Right renal pelvis (tissue), 4 donors: ENCODE measurements at places on chromosomes 12 and 14. TPM values are rescaled to one million over a fixed set of nuclear protein-coding genes. Genes with fewer than 3 reads are reported as not detected.
A peak's percentile ranks its signal among the peaks of the same experiment; 100 is the strongest.

DNA sequence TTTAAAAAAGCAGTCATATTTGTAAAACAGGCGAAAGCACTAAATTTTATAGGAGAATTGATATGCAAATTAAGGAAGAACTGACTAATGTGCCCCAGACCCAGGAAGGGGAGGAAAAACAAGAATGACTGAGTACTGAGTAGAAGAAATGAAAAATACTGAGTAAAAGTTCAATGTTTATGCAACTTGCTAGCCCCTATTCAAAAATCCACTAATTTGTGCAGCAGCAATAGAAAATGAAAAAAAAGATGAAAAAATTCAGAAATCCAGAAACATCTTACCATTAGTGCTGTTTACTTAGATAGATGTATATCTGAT is 6.1 kb downstream of the CHD8 start:
- no peak for DNase-seq

DNA sequence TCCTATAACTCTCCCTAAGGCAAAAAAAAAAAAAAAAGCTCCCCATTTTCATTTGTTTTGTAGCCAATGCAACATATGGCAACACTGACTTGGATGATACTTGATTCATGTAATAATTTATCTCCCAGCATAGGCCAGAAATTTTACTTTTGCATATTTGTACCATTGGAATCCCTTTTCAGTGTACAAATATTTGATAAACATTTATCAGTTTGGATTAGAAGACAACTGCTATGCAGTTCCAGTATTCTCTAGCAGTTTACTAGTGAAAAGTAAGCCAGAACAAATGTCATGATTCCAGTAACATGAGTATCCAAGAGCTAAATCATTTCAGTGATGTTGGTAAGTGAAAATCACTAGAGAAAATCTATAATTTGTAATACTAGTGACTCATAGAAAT is 392.3 kb downstream of the CCER1 start:
- DNase-seq = no peak

DNA sequence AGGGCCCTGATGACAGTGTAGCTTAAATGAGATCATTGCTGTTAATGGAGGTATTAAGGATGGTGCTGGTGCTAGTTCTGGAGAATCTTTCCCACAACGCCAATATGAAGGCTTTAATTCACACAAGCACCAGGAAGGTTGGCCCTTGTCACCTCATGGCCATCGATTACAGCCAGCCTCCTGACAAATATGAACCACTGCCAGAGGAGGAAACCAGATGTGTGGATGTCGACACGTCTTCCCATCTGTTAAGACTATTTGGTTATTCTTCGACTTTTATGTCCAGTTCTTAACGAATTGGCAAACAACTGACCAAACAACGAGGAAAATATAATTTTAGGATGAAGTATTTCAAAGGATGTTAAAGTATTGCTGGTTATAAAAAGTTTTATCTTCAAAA is 79.5 kb downstream of the PIK3C2G start:
- no peak for DNase-seq

DNA sequence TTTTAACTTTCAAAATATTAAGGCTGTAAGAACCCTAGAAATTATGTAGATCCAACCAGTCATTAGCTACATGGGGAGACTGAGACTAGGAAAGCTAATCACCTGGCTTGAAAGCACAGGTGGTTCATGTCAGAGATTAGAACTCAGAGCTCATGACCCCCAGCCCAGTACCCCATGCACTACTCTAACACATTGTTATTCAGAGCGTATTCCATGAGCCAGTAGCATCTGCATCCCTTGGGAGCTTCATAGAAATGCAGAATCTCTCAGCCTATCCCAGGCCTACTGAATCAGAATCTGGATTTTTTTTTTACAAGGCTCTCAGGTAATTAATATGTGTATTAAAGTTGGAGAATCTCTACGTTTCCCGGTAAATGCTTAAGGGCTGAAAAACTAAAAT is 161.7 kb downstream of the BTG1 start:
- DNase-seq = no peak

DNA sequence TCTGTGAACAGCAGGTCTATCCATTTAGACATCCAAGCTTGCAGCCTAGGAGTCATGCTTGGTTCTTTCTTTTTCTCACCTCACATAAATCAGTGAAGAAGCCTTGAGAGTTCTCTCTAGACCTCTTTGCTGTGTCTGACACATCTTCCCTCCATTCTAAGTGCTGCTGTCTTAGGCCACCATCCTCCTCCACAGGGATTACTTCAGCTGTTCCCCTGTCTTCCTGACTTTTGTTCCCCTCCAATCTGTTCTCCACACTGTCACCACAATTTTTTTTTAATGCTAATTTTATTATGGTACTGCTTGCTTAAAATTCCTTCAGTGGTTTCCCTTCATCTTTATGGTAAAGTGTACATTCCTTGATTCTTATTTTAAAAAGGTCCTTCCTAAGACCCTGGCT is 71.8 kb downstream of the DERA start:
- no peak for DNase-seq

- no peak for DNase-seq
Measured at GRCh38 chr12:19148860-19149259, 19.3 kb downstream of the PLEKHA5 start.

GRCh38 chr14:67926821-67927220 is 107.2 kb downstream of the RAD51B start:
- DNase-seq = no peak

DNA sequence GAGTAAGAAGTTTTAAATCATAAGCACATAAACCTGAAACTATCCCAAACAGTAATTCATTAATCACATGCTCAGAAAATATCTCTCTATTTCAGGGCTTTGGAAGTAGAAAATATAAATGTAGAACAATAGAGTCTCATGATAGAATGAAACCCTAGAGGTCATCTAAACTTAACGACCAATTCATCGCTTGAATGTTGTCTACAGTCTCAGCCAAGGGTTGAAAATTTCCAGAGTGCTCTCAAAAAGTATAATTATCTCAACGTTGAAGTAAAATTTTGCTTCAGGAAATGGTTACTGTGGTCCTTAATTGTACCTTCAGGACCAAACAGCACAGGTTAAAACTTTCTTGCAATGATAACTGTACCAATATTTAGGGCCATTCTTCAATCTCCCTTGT is 1053.6 kb upstream of the SEL1L start:
- DNase-seq = no peak

GRCh38 chr12:96155781-96156180 is 38.4 kb upstream of the ELK3 start:
- no peak for DNase-seq

- DNase-seq = no peak
Measured at GRCh38 chr12:24011927-24012507, 62.5 kb upstream of the SOX5 start.

DNA sequence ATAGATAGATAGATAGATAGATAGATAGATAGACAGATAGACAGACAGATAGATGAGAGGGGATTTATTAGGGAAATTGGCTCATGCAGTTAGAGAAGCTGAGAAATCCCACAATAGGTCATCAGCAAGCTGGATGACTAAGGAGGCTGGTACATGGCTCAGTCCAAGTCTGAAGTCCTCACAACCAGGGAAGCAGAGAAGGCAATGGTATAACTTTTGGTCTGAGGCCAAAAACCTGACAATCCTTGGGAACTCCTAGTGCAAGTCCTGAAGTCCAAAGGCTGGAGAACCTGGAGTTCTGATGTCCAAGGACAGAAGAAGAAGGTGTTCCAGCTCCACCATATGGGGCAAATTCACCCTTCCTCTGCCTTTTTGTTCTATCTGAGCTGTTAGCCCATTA is 517.6 kb upstream of the ATP2B1 start:
- DNase-seq = no peak

- DNase-seq = no peak
Measured at GRCh38 chr12:82996168-82996812, 309.6 kb downstream of the TMTC2 start.

GRCh38 chr14:55123101-55123500 is 6.0 kb upstream of the LGALS3 start:
- DNase-seq = no peak

DNA sequence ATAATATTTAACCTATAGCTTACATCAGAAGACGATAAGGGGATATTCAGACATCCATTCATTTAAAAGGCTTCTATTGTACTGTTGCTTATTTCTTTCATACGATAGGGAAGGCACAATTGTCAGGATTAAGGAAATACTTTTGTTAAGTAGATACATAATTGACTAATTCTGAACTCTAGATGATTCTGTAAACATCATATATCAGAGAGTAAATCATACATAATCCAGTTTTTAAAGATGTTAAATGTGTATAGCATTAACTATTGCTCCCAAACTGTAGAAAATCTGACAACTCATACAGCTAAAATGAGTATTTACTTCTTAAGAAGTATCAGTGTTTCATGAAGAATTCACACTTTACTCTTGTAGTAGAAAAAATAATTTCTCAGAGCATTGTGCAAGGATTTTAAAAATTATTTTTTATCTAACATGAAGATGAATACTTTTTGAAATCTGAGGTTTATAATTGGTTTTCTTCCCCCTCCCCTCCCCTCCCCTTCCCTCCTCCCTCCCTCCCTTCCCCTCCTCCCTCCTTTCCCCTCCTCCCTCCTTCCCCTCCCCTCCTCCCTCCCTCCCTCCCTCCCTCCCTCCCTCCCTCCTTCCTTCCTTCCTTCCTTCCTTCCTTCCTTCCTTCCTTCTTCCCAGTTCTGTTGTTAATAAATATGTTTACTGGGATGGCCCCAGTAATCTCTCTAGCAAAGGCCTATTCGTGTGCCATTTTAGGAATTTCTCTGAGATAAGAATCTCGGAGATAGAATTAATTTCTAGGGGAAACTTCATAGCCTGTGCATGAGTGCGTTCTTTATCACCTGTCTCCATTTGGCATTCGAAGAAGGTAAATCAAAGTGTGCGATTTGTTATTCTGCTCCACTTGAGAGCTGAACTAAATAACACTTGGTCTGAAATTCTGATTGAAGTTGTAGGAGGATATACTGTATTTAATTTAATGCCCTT is 2.3 kb downstream of the NPAS3 start:
- DNase-seq = no peak

GRCh38 chr12:83866477-83866876 is 1046.1 kb downstream of the SLC6A15 start:
- no peak for DNase-seq

DNA sequence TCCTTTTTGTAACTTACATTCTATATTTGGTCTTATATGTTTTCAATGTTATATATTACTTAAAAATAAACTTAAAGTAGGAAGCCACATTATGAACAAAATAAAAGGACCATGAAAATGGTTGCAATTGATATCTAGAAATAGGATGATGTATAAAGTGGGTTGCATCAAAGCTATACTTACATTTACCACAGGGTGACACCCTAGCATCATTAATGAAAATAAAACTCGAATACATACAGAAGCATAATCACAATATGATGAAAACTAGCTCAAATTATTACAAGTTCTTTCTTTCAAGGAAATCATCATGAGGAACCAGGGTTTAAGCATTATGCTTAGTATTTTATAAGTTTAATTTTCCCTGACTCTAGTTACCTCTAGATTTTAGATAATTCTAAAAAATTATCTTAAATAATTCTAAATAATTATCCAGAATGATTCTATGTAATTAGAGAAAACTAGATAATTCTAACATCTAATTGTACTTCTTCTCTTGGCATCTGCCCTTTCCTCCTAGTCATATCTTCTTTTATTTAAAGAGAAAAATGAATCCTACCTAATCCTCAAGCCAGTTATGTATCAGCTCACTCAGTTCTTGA is 31.2 kb downstream of the TAS2R7 start:
- DNase-seq = peak; percentile 2

DNA sequence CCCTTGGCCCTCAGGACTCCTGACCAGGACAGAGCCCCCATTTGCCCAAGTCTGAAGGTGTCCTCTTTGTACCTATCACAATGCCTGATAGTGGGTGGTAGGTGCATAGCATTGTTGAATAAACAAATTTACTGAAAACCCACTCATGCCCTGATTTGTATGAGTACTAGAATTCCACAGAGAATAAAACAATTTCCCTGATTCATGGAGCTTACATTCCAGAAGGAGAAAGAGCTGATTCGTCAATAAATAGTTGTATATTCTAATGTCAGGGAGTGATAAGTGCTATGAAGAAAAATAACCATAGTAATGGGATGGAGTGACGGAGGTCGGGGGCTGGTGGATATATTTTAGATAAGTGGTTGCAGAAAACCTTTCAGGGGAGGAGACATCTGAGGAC is 117.0 kb downstream of the SRGAP1 start:
- DNase-seq = no peak

DNA sequence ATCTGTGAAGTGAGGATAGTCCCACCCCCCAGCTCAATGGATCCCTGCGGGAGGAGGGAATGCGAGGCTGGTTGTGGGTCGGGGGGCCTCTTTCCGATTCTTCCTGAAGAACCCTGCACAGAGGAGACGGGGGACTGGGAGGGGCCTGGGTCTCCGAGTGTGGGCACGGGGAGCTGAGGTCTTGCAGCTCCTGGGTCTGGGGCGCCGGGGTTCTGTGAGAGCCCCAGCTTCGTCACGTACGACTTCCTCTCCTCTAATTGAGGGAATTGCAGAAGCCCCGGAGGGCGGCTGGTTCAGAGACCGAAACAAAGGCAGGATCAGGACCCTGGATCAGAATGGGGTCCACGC is 66.6 kb downstream of the DIO3 start:
- no peak for DNase-seq

GRCh38 chr12:13405961-13406703 is 209.6 kb downstream of the EMP1 start:
- DNase-seq = no peak

DNA sequence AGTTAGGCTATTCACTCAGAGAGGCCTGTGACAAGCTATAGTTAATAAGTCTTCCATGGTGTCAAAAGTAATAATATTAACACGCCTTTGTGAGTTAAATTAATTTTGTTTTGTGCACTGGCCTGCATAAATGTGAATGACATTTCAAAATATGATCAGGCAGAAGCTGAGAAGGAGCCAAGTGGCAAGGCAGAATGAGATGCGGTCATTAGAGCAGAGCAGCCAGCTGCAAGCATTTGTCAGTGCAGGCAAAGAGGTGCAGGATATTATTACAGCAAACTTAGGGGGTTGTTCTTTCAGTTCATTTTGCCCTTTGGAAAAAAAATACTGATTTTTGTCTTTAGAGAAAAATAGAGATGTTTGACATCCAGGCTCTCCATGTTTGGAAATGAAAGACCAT is 364.5 kb downstream of the PAWR start:
- no peak for DNase-seq

GRCh38 chr12:22018860-22019259 is 27.2 kb upstream of the CMAS start:
- DNase-seq = peak; percentile 25

DNA sequence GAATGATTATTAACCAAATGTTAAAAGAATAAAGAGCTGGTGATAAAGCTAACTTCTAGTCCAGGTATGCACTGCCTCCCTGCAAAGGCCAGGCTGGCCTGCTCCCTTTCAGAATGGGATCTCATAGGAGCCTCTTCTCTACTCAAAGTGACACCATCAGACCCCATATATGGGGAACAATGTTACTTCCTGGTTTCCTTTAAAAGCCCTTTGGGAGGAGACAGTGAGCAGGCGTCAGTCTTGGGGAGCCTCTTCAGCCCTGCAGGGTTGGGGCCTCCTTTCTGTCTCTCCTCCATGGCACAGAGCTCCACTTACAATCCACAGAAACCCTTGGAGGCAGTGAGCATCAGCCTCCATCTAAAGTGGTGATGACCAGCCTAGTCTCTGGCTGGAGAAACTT is 17.3 kb upstream of the GPRC5A start:
- no peak for DNase-seq

Gene REC8
- polyA plus RNA-seq = 63.7 TPM

Gene TRPV4
- 12.0 TPM for polyA plus RNA-seq

Gene APOF
- polyA plus RNA-seq = 0.06 TPM

Gene TRIM9
- 2.6 TPM for polyA plus RNA-seq
